ENCODE measurements at places on chromosomes 6 and 20.

GRCh38 chr6:140316966-140317365, 942.5 kb upstream of the CITED2 start:
- no peak for DNase-seq

DNA sequence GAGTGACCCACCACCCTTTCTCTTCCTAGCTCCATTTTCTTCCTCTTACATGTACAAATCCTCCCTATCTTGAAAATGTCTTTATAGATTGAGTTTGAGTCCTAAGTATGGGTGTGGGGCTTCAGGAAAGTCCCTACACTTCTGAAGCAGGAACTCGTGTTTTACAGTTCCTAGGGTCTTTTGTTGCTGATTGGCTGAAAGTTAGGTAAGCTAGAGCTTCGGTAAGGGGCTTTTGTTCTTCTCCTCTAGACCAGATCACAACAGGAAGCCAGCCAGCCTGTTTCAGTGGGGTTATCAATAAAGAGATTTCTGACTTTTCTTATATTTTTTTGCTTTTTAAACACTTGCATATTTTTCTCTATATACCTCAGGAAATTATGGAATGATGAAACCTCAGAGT, 51.3 kb downstream of the CNR1 start:
- no peak for DNase-seq

GRCh38 chr6:170139531-170139930, 151.3 kb downstream of the DLL1 start:
- DNase-seq, result no peak

DNA sequence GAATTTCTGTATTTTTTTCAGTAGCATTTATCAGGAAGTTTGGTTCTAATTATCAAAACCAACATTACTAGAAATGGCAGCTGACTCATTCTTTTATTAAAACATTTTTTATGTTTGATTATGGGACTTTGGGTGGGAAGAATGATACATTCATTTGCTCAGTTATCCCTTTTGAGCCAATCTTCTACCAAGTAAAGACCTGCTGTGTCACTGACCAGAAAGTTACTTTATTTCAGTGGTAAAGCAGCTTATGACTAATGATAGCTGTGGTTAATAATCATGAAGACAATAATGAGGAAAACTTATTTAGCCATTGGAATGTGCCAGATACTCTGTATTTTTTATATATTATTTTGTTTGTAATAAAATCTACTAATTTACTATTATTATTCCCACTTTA, 142.3 kb downstream of the FARS2 start:
- no peak for DNase-seq

DNA sequence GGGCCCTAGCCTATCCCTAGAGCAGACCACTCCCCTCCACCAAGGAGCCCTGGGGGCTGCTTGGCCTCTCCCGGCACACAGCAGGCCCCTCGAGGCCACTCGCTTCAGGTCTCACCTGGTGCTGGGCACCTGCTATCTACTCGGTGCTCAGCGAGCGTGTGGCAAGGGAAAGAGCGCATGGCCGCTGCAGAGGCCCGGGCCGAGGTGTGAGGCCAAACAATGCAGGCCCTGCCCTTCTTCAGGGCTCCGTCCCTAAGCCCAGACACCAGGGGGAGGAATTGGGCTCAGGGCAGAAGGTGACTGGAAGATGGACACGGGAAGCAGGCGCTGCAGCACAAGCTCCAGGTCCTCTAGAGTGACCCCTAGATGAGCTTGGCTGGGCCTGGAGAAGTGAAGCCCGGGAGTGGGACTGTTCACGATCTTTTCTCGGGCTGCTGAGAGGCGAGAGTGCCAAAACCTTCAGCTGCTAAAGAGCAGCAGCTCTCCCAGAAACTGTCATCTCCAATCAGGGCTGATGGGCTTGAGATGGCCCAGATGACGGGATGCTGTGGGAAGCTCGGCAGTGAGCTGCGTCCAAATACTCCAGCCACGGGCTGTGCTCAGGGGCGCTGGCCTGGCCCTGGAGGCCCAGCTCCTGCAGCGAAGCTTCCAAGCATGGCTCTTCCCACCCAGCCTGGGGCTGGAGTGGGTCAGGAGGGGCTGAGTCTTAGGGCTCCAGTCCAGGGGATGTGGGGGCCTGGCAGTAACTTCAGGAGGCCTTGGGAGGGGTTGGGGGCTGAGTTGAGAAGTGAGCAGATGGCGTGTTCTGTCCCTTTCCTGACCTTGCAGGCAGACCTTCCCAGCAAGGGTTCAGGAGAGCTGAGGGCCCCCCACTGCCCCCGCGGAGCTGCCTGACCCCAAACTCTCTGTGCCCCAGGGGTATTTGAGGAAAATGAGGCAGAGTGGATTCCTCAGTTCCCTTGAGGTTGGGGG, 43.7 kb downstream of the APCDD1L start:
- no peak for DNase-seq

DNA sequence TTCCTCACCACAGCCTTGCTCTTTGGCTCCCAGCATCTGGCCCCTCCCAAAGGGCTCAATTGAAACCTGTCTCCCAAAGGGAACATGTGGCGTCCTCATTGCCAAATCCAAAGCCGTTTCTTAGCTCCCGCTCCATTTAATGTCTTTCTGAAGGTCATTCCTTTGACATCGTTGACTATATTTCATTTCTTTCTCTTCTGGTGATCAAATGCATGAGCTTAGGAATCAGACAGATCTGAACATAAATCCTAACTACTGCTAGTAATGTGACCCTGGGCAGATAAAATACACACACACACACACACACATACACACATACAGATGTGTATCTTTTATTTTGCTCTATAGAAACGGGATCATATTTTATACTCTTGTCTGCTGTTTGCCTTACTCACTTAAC, 964.7 kb upstream of the FLRT3 start:
- no peak for DNase-seq

- DNase-seq, result no peak
These were observed 153.6 kb upstream of the CST7 start for GRCh38 chr20:24795436-24795835.

DNA sequence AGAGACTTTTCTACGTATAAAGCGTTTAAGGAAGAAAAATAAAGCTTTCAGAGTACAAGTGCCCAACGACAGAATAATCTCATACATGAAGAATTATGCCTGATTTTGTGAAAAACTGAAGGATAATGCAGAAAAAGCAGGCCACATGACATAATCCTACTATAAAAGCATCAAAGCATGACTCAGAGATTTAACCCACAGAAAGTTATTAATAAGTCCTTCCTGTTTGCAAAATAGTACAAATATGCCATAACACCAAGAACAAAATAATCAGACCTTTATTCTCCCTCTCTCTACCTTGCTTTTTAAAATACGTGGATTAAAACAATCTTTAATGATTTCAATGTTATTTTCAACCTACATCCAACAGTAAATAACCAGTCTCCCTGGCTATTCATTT, 118.6 kb upstream of the BCLAF1 start:
- no peak for DNase-seq

DNA sequence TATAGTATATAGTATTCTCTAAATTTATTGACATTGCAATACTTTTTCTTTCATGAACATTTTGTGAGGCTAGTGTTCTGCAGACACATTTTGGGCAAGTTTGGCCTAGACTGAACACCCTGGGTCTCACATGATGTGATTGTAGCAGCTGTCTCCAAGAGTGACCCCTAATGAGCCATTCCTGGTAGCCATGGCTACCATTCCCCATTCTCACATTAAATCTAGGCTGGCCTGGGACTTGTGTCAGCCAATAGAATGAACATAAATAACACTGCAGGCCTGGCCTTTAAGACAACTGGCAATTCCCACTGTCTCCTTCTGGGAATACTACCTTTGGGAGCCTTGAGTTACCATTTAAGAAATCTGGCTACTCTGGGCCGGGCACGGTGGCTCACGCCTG, 38.0 kb upstream of the TASP1 start:
- no peak for DNase-seq

DNA sequence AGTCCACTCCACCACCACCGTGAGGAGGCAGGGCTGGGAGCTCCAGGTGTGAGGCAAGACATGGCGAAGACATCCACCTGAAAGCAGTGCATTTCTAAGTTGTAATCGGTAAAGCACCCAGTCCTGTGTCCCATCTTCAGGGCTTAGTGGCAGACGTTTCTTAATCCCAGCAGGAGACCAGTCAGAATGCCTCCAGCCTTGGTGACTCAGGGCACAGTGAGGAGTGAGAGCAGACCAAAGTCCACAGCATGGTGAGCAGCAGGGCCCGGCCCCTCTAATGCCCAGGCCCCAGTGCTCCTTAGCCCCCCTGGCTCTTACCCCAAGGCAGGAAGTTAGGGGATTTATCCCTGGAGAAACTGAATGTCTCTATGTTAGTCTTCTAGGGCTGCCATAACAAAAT, 183.9 kb downstream of the SYNDIG1 start:
- no peak for DNase-seq

GRCh38 chr6:76631622-76632021, 559.2 kb upstream of the IMPG1 start:
- DNase-seq, result no peak

GRCh38 chr20:1324598-1325172, 4.3 kb downstream of the SDCBP2 start:
- DNase-seq, result peak; percentile 53

Data from stimulated activated CD8-positive, alpha-beta memory T cell treated with anti-CD3 and anti-CD28 coated beads, Interleukin-4, amount 100 ng/mL, for 48 hours (primary cell).